ENCODE measurements at places on chromosomes 3 and 15. TPM values are rescaled to one million over a fixed set of nuclear protein-coding genes. Genes with fewer than 3 reads are reported as not detected.

KIF7 gene
- total RNA-seq = 2.7 TPM

SLC9C1 gene
- not detected for total RNA-seq

ETV5 gene
- total RNA-seq = 93.0 TPM

DNA sequence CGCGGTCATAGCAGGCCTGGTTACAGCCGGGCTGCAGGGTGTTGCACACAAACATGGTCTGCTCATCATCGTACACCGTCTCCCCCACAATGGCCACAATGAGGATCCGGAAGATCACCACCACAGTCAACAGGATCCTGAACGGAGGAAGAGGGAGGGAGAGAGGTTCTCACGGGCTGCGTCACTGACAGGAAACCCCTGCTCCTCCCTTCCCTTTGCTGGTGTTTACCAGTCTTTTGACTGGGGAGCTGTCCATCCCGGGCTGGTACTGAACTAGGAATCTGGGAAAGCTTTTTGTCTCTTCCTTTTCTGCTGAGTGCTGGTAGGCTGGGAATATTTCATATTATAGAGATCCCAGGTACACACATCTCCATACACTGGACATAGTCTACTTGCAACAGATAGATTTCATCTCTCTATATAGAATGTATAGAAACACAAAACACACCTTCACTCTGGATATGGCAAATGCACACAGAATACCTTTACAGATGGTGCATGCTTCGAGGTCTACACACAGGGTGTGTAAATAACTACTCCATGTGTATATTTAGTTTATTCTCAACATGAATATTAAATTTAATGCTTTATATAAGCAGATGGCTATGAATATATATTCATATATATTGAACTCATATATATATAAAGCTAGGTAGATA, 1.4 kb downstream of the GJD2 start:
- H3K27me3 ChIP-seq = peaks cover 78% of the 10 kb centered on the region
- H3K27ac ChIP-seq = no peak overlapping the region
- H3K4me3 ChIP-seq = no peak overlapping the region
- no peaks in the 10 kb centered on the region for H3K36me3 ChIP-seq
- peak; percentile 61 for DNase-seq

- peak overlapping the region; percentile 67 for H3K27ac ChIP-seq
- peaks cover 10% of the 10 kb centered on the region for H3K36me3 ChIP-seq
- no peak for DNase-seq
- H3K4me3 ChIP-seq = no peak overlapping the region
- H3K4me1 ChIP-seq = peaks cover 41% of the 10 kb centered on the region
Observed at GRCh38 chr15:41942886-41943285, 29.5 kb downstream of the EHD4 start.

BNIP2 gene
- total RNA-seq = 80.7 TPM

GRCh38 chr3:57145852-57146251, 19.3 kb downstream of the IL17RD start:
- H3K27me3 ChIP-seq = no peaks in the 10 kb centered on the region
- DNase-seq = no peak
- no peak overlapping the region for H3K27ac ChIP-seq
- no peak overlapping the region for H3K4me3 ChIP-seq
- H3K36me3 ChIP-seq = no peaks in the 10 kb centered on the region

LAMB2 gene
- total RNA-seq = 264 TPM

ROBO2 gene
- total RNA-seq = not detected

DNA sequence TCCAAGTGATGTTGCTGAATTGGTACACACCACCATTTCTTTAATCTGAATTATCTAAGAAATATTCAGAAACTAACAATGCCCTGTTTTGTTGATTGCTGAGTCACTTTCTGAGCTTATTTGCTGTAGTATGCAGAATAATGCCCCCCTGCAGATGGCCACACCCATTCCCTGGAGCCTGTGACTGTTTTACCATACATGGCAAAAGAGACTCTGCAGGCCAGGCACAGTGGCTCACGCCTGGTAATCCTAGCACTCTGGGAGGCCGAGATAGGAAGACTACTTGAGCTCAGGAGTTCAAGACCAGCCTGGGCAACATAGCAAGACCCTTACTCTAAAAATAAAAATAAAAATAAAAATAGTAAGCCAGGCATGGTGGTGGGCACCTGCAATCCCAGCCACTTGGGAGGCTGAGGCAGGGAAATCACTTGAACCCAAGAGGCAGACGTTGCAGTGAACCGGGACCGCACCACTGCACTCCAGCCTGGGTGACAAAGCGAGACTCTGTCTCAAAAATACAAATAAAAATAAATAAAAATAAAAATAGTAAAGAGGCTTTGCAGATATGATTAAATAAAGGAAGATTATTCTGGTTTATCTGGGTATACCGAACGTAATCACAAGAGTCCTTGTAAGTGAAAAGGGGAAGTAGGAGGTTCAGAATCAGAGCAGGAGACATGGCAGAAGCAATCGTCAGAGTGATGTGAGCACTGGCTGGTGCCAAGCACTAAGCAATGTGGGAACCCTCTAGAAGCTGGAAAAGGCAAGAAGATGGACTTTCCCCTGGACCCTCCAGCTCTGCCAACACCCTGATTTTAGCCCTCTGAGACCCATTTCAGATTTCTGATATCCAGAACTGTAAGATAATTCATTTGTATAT, 19.0 kb downstream of the PCYT1A start:
- H3K27me3 ChIP-seq = no peaks in the 10 kb centered on the region
- H3K4me3 ChIP-seq = no peak overlapping the region
- DNase-seq = peak; percentile 55
- H3K36me3 ChIP-seq = peaks cover 76% of the 10 kb centered on the region

KCNMB2 gene
- not detected for total RNA-seq

- H3K4me3 ChIP-seq = no peak overlapping the region
- no peaks in the 10 kb centered on the region for H3K36me3 ChIP-seq
- no peak for DNase-seq
Observed at GRCh38 chr3:133843634-133844033, 38.0 kb downstream of the SRPRB start.

UNC13C gene
- not detected for total RNA-seq

- H3K27ac ChIP-seq = no peak overlapping the region
- no peaks in the 10 kb centered on the region for H3K27me3 ChIP-seq
- peaks cover 13% of the 10 kb centered on the region for H3K36me3 ChIP-seq
- H3K4me1 ChIP-seq = peaks cover 10% of the 10 kb centered on the region
- DNase-seq = no peak
Observed at GRCh38 chr15:94297558-94297957, 66.2 kb downstream of the MCTP2 start.

GRCh38 chr3:108394016-108394415, 97.7 kb downstream of the HHLA2 start:
- no peaks in the 10 kb centered on the region for H3K36me3 ChIP-seq
- DNase-seq = no peak
- H3K27ac ChIP-seq = no peak overlapping the region
- H3K27me3 ChIP-seq = no peaks in the 10 kb centered on the region
- peaks cover 12% of the 10 kb centered on the region for H3K4me1 ChIP-seq

DNA sequence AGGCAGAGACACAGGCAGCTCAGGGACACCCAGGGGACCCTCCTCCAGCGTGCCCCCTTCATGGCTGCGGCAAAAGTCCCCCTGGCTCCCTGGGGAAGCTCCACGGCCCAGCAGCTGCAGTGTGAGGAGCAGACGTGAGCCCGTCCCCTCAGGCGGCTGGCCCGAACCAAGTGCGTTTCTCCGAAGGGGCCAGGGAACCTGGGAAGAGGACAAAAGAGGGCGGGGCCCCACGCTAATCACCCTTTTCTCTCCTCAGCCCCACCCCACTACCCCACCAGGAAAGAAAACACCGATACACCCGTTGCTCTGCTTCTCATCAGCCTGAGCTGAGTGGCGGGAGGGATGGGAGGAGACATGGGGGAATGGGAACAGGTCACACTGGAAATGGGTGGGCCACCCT, at the start of gene MUC4:
Gene MUC4 (minus strand): TSS at position 174 of the 400 bp plus-strand sequence. CDS start 112 bp downstream, at position 62.
- H3K4me3 ChIP-seq = no peak within 1 kb of the TSS
- H3K27ac ChIP-seq = no peak within 1 kb of the TSS
- DNase-seq = no peak
- H3K36me3 ChIP-seq = no peaks in the 10 kb centered on the region
- H3K4me1 ChIP-seq = peaks cover 9% of the 10 kb centered on the region
- H3K27me3 ChIP-seq = peaks cover 51% of the 10 kb centered on the region

- H3K36me3 ChIP-seq = no peaks in the 10 kb centered on the region
- H3K4me3 ChIP-seq = no peak overlapping the region
- H3K27ac ChIP-seq = no peak overlapping the region
- DNase-seq = no peak
- peaks cover 28% of the 10 kb centered on the region for H3K27me3 ChIP-seq
- peaks cover 8% of the 10 kb centered on the region for H3K4me1 ChIP-seq
Observed at GRCh38 chr3:147299656-147300055, 106.7 kb downstream of the ZIC4 start.

SAMMSON gene
- total RNA-seq = not detected

- H3K4me1 ChIP-seq = peaks cover 16% of the 10 kb centered on the region
- no peak overlapping the region for H3K27ac ChIP-seq
- DNase-seq = no peak
- H3K27me3 ChIP-seq = no peaks in the 10 kb centered on the region
Observed at GRCh38 chr15:32826685-32827084, 108.9 kb downstream of the GREM1 start.

GABRA5 gene
- not detected for total RNA-seq

GRCh38 chr3:14859880-14860279, 41.1 kb downstream of the FGD5 start:
- H3K36me3 ChIP-seq = no peaks in the 10 kb centered on the region
- H3K27ac ChIP-seq = no peak overlapping the region
- DNase-seq = no peak
- no peak overlapping the region for H3K4me3 ChIP-seq
- H3K4me1 ChIP-seq = no peaks in the 10 kb centered on the region

GOLGA8T gene
- 0.61 TPM for total RNA-seq

- DNase-seq = peak; percentile 93
- H3K36me3 ChIP-seq = peaks cover 11% of the 10 kb centered on the region
- H3K27me3 ChIP-seq = no peaks in the 10 kb centered on the region
- H3K4me3 ChIP-seq = no peak overlapping the region
Observed at GRCh38 chr3:195102609-195103467, 168.1 kb downstream of the XXYLT1 start.

GOLGA8K gene
- not detected for total RNA-seq

NANOGP8 gene
- 0.75 TPM for total RNA-seq

DNA sequence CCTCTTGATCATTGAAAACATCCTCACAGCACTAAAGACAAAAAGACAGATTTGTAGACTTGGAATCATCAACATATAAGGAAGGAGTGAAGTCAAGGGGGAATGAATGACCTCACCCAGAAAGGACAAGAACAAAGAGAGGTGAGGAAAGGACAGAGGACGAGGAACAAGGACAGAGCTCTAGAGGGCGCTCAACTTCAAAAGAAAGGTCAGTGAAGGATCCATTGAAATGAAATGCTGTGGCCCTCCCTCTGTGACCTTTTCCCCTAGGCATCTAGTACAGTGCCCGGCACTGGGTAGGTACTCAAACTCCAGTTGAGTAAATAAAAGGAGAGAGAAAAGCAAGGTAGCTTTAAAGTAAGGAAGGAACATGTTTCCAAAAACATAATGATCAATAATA, 2.6 kb downstream of the ATP8B4 start:
- no peaks in the 10 kb centered on the region for H3K36me3 ChIP-seq
- H3K4me1 ChIP-seq = no peaks in the 10 kb centered on the region
- H3K27ac ChIP-seq = no peak overlapping the region
- H3K27me3 ChIP-seq = no peaks in the 10 kb centered on the region

GRCh38 chr15:98983334-98983733, 24.3 kb downstream of the PGPEP1L start:
- H3K27me3 ChIP-seq = no peaks in the 10 kb centered on the region
- no peak overlapping the region for H3K4me3 ChIP-seq
- H3K27ac ChIP-seq = no peak overlapping the region
- DNase-seq = peak; percentile 91

PTPRG gene
- 54.5 TPM for total RNA-seq

DNA sequence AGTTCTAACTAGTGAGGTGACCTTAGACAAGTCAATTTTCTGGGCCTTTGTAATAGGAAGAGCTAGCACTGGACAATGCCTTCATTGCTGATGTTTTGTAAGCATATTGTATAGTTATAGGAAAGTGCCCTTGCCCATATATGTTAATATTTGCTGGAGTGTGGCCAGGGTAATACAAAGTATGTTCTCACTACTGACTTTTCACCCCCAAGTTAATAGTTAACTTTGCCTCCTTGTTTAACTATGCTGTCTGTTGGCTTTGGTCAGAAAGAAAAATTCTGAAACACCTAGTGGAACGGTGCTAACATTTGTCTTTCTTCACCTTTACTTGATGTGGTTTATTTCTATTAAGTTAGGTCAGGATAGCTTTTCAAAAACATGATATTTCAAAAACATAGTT, 287.4 kb upstream of the CTNNB1 start:
- H3K27ac ChIP-seq = no peak overlapping the region
- H3K4me1 ChIP-seq = no peaks in the 10 kb centered on the region
- no peak overlapping the region for H3K4me3 ChIP-seq
- H3K27me3 ChIP-seq = no peaks in the 10 kb centered on the region

DNA sequence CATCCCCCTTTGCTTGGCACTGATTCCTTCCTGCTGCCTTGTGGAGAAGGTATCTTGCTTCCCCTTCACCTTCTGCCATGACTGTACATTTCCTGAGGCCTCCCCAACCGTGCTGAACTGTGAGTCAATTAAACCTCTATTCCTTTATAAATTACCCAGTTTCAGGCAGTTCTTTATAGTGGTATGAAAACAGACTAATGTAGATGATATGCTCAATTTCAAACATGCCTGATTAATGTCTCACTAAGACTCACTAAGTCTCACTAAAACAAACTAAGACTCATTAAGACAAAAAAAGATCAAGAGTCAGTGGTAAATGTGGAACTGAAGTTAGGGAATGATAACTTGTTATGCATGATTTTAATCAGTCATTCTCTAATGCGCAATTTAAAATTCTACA, 606.6 kb downstream of the RBMS3 start:
- peaks cover 10% of the 10 kb centered on the region for H3K4me1 ChIP-seq
- DNase-seq = no peak
- no peak overlapping the region for H3K4me3 ChIP-seq
- H3K36me3 ChIP-seq = peaks cover 5% of the 10 kb centered on the region

CCR9 gene
- total RNA-seq = not detected

ITIH4 gene
- 0.58 TPM for total RNA-seq

All from MCF 10A (cell line).